8988T (cell line): ENCODE measurements at places on chromosomes 6 and 20.
A peak's percentile ranks its signal among the peaks of the same experiment; 100 is the strongest.

- DNase-seq: no peak
Observed at GRCh38 chr6:126766820-126767219, 351.7 kb upstream of the RSPO3 start.

DNA sequence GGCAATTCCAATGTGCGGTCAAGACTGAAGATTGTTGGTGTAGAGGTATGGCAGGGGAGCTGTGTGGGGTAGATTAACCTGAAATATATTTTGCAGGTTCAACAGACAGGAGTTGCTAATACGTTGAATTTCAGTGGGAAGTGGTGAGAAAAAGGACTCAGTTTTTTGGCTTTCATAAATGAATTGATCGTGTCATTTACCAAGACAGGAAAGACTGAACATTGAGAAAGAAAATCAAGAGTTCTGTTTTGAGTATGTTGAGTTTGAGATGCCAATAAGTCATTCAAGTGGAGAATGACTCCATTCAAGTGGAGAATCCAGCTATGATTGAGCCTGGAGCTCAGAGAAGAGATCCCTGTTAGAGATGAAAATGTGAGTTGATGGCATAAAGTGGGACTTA lies 31.1 kb downstream of the NFYA start:
- DNase-seq: no peak

GRCh38 chr6:131062241-131063027 lies 611 bp downstream of the EPB41L2 start:
- DNase-seq: no peak

DNA sequence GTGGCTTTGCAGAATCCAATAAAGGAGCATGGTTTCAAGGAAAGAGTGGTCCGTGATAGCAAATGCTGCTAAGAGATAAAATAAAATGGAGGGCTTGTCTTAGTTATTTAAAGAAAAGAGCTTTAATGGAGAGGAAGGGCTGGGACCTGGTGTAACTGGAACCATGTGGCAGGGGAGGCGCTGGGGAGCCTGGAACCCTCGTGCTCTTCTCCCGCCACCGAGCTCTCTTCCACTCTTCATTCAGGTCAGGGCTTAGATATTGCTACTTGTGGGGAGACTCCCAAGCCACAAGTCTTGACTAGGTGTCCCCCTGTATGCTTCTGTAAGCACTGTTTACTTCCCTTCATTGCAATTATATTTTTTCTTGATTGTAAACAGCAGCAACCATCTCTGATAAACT lies 15.2 kb upstream of the ARFGEF3 start:
- no peak for DNase-seq

- no peak for DNase-seq
Observed at GRCh38 chr6:34233867-34234266, 2.8 kb upstream of the HMGA1 start.

- DNase-seq: no peak
Observed at GRCh38 chr6:2719093-2719455, 31.6 kb downstream of the MYLK4 start.

DNA sequence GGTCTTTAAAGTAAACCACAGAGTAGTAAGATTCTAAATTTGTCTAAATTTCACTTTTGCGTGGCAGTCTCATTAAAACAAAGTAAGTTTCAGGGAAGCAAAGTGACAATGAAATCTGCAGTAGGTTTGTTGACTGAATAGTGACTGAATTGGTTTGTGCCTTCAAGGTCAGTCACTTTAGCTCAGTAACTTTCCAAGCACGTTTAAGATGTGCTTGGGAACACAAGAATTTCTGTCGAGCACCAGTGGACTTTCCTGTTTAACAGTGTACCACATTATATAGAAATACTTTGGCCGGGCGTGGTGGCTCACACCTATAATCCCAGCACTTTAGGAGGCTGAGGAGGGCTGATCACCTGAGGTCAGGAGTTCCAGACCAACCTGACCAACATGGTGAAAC lies 1.7 kb upstream of the CD24 start:
- DNase-seq: no peak

- DNase-seq: no peak
Observed at GRCh38 chr20:50654904-50655303, 36.4 kb downstream of the RIPOR3 start.

GRCh38 chr6:147135211-147135681 lies 69.0 kb upstream of the STXBP5 start:
- DNase-seq: no peak

GRCh38 chr20:29878281-29878741 lies 1379.2 kb upstream of the DEFB115 start:
- DNase-seq: no peak

DNA sequence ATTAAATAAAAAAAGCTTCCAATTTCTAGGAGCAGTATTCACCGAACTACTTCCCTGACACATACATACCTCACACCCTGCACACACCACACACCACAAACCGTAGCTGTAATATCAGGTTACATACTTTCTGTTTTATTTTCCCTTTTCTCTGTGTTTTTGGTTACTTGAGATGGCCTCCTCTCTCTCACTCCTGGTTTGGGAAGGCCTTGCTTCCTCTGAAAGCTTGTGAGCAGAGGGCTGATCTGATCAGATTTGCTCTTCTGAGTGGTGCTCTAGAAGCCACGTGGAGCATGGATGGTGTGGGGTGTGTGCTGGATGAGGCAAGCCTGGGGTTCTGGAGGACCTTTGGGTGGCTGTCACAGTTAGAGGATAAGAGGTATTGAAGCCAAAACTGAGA lies 20.9 kb downstream of the UTRN start:
- no peak for DNase-seq

- no peak for DNase-seq
Observed at GRCh38 chr6:133203344-133203697, 37.8 kb upstream of the EYA4 start.

- DNase-seq: no peak
Observed at GRCh38 chr20:38883981-38884733, 42.1 kb upstream of the FAM83D start.

DNA sequence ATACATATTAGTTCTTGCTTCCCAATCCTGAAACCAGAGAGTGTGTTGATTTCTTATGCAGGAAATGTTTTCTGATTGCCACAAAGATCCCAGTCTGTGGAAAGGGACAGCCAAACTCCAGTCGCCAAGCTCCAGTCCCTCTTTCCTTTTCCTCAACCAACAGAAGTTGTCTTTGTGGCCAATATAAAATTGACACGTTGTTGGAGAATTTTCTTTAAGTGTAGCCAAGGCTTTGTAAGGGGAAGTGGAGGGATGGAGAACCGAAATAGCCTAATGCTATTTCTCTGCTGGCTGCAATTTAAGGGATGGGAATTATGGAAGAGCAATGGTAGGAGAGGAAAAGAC lies 5.4 kb downstream of the ADGRB3 start:
- no peak for DNase-seq

DNA sequence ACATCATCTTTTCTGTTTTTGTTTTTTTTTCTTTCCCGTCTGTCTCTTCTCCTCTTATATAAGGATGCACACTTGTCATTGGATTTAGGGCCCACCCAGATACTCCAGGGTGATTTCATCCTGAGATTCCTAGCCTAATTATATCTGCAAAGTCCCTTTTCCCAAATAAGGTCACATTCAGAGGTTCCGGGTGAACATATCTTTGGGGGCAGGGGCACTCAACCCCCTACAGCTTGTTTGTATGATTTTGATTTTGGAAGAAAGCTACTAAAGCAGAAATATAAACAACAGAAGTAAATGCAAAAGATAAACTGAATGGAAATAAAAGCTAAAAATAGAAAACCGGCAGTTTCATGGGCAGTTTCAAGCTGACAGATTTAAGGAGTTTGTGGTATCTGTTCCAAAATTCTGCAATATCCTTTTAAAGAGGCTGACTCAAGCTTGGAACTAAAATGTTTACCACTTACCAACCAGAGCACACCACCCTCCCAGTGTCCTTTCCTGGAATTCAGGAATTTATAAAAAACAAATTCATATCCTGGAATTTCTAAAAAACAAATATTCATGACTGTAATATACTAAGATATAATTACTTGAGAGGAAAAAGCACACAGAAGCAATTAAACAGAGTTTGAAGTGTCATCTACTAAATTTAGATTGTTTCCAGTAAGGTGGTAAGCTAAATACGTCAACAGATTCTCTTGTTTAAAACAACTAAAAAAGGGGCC lies 100.0 kb upstream of the CARMIL1 start:
- no peak for DNase-seq

DNA sequence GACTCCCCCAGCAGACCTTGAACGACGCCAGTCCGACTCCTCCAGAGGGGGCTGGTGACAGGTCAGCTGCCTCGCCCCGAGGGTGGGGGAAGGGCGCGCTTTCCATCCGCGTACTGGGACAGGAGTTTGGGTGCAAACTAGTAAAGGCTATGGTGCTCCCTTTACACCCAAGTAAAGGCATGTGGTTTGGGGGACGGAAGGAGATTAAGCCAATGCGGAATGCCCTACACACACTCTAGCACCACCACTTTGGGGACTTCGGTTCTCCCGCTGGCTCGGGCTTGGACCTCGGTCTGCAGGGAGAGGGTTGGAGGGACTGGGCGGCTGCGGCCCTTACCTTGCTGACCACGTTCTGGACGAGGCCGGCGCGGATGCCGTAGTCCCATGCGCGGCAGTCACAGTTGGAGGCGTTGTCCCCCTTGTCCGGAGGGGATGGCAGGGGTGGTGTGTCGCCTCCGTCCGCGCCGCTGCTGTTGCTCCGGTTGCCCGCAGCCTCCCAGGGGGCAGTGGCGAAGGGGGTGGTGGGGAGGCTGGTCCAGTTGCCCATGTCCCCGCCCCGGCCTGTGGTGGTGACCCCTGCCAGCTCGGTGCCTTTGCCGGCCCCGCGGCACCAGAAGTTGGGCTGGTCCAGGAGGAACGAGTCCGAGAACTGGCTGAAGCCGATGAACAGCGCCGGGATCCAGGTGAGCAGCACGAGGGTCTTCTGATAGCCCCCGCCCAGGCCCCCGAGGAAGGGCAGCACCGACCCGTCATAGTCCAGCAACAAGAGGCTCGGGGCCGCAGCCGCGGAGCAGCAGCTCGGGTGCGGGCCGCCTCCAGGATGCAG lies 1.1 kb downstream of the SLC22A23 start:
- peak; percentile 64 for DNase-seq

- DNase-seq: no peak
Observed at GRCh38 chr6:119390247-119390793, 40.8 kb upstream of the MAN1A1 start.

DNA sequence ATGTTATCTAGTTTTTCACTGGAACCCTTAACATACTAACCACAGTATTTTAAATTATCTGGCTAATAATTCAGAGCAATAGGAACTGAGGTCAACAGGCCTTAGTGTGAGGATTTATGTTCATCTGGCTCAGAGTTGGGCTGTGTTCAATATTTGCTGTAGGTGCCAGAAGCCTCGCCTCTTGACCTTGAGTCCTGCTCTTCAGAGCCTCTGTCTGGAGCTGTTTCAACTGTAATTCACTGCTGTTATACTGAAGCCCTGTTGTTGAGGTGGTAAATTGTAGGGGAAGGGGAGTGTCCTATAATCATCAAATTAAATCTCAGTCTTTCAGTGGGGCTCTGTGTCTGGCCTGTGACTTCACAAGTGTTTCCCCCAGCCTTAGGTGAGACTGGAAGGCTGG lies 184.4 kb downstream of the CDH26 start:
- no peak for DNase-seq

DNA sequence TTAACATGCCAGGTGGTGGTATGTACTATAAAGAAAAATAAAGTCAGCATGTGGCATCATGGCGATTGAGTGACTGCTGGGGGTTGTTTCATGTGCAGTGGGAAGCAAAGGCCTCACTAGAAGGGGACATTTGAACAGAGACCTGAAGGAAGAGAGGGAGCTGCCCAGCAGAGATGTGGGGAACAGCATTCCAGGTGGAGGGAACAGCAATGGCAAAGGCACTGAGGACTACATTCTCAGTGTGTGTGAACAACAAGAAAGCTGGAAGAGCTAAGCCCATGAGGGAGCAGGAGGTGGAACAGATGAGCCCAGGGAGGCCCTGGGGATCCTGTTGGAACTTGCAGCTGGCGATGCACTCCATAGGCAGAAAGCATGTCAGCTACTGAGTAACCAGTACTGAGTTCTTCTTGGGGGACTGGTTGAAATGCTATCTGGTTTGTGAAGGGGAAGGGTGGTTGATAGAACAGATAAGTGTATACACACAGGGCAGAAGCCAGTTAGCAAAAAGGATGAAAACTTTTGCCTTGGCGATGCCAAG lies 29.2 kb downstream of the NOX3 start:
- DNase-seq: no peak

DNA sequence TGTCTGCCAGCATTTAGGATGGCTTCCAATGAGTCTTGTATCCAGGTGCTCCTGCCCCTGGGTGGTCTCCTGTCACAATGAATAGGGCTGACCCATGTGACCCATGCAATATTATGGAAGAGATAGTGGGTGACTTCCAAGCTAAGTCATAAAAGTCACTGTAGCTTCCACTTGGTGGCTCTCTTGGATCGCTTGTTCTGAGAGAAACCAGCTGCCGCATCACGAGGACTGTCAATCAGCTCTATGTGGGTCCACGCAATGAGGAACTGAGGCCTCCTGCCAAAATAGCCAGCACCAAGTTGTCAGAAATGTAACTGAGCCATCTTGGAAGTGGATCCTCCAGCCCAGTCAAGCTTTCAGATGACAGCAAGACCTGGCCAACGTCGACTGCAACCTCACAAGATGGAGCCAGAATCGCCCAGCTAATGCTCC lies 14.9 kb upstream of the MATN4 start:
- peak; percentile 77 for DNase-seq

DNA sequence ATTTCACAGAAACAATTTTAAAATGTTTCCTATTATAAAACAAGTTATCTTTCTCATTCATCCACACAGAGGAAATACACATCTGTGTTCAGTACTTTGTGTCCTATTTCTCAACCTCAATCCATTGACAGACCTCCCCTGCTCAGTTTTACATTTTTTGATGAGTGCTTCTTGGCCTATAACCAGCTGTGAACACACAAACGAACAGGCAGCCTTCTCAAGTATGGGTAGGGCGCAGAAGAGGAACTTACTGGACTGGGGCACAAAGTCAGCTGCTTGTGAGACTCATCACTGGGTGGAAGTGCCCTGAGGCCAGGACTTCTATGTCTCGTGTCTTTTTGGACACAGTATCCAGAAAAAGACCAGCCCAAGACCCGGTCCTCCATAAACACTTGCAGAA lies 2.8 kb downstream of the RPS6KA2 start:
- DNase-seq: no peak

DNA sequence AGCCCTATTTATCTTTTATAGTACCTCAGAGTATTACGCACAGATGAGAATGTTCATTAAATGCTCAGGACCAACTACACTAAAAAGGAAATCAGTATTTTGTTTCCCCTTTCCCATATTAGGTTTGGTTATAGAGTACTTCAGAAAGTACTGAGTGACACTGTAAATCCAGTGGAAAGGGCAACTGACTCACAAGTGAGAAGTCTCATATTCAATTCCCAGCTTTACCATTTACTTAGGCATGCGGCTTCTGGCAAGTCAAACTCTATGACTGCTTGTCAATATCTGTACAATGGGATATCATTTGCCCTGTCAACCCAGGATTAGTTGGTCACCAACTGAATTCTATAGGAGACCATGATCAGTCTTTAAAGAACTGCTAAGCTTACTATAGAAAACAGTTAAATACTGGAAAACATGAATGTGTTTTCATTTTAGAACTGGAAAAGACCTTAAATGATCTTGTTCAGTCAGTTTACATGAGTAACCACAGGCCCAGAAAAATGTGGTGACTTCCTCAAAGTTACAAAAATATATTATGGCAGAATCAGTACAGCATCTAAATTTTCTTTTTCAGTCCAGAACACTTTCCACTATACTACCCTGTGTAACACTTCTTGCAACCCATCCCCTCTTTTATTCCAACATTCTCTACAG lies 3.6 kb downstream of the MAP3K7 start:
- DNase-seq: no peak

GRCh38 chr6:8904754-8905153 lies 469.4 kb upstream of the SLC35B3 start:
- no peak for DNase-seq

- no peak for DNase-seq
Observed at GRCh38 chr6:85255661-85256060, 194.2 kb upstream of the NT5E start.

GRCh38 chr6:141550471-141550870 lies 582.3 kb upstream of the GJE1 start:
- DNase-seq: no peak
